ENCODE measurements at places on chromosomes 4 and X.
A peak's percentile ranks its signal among the peaks of the same experiment; 100 is the strongest.

DNA sequence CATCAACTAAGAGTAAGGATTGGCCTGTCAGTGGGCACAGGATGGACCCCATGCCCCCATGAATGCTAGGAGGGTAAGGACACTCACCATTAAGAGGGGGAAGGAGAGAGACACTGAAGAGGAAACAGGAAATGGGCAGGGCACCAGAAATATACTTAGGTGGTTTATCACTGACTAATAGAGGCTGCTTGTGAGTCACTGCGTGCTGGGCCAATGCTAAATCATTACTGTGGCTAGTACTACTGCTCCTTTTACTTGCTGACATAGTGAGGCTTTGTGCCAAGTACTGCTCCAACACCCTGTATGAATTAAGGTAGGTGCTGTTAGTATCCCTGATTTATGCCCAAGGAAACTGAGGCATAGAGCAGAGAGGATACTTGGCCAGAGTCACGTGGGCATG is 130.4 kb upstream of the FRMPD4 start:
- no peak for DNase-seq

DNA sequence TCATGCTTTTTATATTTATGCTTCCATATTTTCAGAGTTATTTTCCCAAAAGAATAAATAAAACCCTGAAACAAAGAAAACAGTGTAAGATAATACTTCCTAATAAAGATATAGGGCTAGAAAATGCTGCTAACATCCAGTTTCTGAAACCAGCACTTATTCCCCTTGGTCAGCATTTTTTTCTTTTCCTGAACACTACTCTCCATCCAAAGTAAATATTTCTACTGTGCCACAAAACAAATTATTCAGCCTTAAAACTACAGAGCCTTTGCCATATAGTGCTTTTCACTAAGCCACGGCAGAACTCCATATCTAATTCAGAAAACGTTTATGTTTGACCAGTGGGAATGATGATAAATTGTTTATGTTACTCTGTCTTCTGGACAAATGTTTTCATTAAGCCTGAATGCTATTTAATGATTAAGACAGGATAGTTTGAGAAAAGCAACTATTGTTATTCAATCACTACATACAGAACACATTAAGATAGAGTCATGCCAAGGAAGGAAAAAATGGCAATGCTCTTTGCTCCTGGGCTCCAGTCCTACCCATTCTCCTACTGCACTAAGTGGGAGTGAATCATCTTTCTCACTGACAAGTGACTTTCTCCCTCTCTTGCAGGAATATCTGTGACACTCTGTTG is 723.9 kb downstream of the FAT4 start:
- DNase-seq = peak; percentile 39

- no peak for DNase-seq
These were observed 41.9 kb downstream of the AFAP1 start for GRCh38 chr4:7897811-7898210.

- DNase-seq = no peak
These were observed 671.1 kb upstream of the INTU start for GRCh38 chr4:126961661-126962060.

DNA sequence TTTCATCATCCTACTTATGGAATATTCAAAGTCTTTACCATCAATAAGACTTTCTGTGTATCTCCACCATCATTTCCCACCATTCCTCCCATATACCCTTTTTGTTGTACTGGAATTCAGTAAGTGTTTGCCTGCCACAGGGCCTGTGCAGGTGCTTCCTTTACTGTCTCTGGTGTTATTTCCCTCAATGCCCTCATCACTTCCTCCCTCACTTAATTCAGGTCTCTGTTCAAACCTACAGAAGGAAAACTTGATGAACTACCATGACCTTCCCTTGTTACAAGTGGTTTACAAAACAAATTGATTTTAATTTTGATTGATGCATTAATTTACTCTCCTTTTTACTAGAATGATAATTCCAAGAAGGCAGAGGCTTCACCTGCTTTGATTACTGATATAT is 159.5 kb upstream of the FAT4 start:
- no peak for DNase-seq

DNA sequence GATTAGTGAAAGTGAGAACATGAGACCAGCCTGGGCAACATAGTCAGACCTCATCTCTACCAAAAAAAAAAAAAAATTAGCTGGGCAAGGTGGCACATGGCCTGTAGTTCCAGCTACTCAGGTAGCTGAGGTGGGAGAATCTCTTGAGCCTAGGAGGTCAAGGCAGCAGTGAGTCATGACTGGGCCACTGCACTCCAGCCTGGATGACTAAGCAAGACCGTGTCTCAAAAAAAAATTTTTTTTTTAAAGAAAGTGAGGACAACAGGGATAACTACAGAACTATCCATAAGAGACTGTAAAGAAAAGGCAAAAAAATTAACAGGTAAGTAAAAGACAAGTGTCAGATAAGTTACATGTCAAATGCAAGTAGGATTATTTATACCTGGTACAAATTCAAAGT is 13.5 kb upstream of the SPP1 start:
- no peak for DNase-seq

DNA sequence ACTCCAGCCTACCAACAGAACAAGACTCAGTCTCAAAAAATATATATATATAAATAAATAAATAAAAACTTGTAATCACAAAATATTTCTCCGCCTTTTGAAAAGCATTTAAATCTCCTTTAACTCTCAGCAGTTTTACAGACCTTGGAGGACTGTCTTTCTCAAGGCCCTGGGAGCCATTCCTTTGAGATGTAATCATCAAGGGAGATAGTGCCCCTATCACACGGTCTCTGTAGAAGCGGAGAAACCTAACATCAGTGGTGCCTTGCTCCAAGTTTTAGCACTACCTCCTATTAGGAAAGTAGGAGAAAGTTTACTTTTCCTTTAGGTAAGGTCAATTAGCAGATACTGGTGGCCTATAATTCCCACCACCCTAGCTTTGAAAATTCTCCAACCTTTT is 58.5 kb downstream of the ANTXR2 start:
- DNase-seq = no peak

DNA sequence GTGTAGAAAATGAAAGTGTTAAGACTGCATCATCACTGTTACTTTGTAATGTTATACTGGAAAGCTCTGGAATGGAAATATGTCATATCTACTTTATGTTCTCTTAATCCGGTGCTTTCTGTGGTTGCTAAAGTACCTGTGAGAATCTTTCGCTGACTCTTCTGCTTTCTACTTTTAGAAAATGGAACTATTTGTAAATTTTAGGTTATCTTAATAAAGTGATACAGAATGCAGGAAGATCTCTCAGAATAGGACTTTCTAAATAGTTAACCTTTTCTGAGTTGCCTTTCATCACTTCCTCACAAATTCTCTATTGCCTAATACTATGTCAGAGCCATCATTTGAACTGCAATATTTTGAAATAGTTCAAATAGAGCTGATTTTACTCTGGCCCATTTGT is 69.3 kb downstream of the BMP2K start:
- no peak for DNase-seq

GRCh38 chrX:152821145-152821765 is 9.3 kb downstream of the CETN2 start:
- no peak for DNase-seq

- no peak for DNase-seq
These were observed 30.5 kb upstream of the TCEAL4 start for GRCh38 chrX:103554687-103555424.

DNA sequence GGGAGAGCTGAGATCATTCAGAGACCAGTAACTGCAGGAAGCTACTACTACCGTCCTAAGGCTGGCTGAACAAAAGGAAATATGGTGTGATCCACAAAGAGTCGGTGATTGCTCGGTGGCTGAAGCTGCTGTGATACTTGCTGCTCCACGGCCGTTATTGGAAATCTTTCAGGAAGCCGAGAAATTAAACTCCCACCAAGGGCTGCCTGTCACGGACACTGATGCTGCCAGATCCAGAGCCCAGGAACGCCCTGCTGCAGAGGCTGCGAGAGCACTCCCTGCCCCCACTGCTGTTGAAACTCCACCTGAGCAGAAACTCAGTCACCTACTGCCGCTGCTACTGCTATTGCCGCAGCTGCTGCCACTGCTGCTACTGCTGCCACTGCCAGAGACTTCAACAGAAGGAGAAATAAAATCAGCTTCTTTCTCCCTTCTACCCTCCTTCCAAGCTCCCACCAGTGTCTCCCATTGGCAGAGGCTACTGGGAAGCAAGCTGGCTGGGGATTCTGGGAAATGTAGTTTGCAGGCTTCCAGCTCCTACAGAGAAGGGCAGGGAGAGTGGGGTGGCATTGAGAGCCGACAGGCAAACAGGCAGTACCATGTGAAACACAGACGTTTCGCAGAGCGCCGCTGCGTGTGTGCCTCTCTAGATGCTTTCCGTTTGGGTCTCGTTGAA is 126.0 kb upstream of the ENPP6 start:
- no peak for DNase-seq

DNA sequence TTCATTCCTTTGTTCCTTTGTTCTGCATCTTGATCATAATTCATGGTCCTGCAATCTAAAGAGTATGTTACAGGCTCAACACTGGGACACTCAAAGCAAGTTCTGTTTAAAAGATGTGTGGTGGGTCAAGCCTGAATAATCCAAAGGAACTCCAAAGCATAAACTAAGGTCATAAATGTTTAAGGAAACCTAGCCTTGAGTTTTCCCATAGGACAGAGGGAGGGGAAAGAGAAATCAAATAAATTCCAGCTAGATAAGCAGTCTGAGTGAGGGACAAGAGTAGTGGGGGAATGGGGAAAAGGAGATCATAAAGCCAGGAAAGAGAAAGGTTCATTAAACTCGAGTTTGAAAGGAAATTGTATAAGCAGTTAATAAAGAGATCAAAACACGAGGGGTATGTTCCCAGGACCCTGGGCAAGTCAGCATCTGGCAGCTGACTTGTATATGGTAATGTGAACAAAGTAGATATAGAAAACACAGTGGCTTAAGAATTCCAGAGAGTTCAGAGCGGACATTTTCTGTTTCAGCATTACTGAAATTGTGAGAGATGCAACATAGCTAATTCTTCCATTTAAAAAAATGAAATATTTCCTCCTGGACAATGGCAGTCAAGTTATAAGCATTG is 125.8 kb upstream of the EDNRA start:
- no peak for DNase-seq

DNA sequence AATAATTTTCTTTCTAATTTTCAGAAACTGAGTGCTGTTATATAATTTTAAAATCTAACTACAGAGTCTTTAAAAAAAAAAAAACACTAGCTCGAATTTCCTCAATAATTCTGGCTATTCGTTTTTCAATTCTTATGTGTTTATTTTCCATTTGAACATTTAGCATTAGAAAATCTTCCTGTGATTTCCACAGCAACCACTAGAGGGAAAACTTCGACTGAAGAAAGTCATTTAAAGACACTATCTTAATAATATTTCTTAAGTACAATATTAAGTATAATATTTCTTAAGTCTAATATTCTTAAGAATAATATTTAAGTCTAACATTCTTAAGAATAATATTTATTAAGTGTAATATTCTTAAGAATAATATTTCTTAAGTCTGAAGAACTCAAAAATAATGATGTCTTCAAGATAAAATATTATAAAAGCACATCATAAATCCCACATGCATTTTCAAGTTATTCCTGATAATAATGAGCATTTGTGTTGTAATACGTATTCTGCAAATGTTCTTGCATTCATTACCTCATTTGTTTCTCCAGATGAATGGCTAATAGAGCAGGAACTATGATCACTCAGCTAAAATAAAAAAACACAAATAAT is 118.4 kb upstream of the WDR17 start:
- peak; percentile 9 for DNase-seq

DNA sequence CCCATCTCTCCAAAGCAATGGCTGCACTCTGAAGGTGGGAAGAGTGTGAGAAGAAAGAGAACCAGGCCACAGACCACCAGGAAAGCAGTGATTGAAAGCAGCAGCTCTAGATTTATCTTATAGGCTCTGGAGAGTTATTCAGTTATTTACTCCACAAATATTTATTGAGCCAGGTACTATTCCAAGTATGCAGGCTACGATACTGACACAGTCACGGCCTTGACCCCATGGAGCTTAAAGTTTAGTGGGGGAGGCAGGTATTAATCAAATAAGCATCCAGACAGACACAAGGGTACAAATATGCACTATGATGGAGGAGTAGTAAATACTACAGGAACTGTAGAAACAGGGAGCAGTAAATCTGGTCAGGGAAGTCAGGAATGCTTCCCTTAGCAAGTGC is 2.8 kb downstream of the TMEM185A start:
- no peak for DNase-seq

- DNase-seq = no peak
These were observed 57.0 kb downstream of the SORBS2 start for GRCh38 chr4:185754961-185755360.

DNA sequence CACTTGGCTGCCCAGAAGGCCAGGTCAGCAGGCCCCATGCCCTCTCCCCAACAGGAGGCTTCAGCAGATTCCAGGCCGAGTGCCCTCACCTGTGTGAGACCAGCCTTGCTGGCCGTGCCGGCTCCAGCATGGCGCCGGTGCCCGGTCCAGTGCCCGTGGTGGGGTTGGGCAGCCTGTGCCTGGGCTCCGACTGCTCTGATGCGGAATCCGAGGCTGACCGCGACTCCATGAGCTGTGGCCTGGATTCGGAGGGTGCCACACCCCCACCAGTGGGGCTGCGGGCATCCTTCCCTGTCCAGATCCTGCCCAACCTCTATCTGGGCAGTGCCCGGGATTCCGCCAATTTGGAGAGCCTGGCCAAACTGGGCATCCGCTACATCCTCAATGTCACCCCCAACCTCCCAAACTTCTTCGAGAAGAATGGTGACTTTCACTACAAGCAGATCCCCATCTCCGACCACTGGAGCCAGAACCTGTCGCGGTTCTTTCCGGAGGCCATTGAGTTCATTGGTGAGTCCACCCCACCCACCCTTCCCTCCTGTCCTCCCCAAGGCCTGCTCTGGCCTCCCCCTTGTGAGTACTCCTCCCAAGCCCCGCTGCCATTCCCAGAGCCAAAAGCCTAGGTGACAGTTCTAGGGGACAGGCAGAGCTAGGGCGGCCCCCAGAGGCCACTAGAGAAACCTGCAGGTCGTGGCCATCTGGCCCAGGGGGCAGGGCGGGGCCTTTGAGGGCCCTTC is 2.3 kb downstream of the DUSP9 start:
- DNase-seq = no peak

- DNase-seq = no peak
These were observed 2293.1 kb downstream of the PCDH7 start for GRCh38 chr4:33013282-33013681.

GRCh38 chr4:59608466-59608865 is 1591.7 kb upstream of the ADGRL3 start:
- DNase-seq = no peak

DNA sequence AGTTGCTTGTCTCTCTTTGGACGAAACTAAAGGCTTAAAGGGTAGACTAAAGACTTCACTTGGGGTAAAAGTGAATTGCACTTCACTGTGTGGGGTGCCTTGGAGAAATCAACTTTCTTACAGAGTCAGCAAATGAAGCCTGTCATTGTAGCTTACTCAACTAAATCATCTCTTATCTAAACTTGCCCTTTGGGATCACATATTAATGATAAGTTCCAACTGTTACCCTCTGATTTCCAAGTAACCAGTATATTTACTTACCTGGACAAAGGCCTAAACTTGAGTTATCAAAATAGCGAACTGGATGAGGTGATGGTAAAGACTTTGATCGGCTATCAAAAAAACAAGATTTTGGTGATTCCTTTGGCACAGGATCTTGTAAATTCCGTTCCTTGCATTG is 8.9 kb upstream of the BDH2 start:
- DNase-seq = no peak
